ENCODE measurements at places on chromosomes 12 and 14. TPM values are rescaled to one million over a fixed set of nuclear protein-coding genes. Genes with fewer than 3 reads are reported as not detected.

The RACGAP1 gene
- 58.3 TPM for total RNA-seq

The SLCO1B3 gene
- total RNA-seq, result not detected

The MANSC4 gene
- total RNA-seq, result not detected

The MAX gene
- 46.8 TPM for total RNA-seq

The GZMB gene
- total RNA-seq, result 0.13 TPM

The TAS2R14 gene
- total RNA-seq, result 1.7 TPM

The PITPNM2 gene
- 6.4 TPM for total RNA-seq

The TTC7B gene
- 25.3 TPM for total RNA-seq

The KRT74 gene
- not detected for total RNA-seq

The CEP290 gene
- 7.9 TPM for total RNA-seq

The DIO2 gene
- 161 TPM for total RNA-seq

The KRT6C gene
- total RNA-seq, result not detected

The PAPLN gene
- 2.8 TPM for total RNA-seq

The LALBA gene
- not detected for total RNA-seq

The RFLNA gene
- total RNA-seq, result 1.3 TPM

The ALKBH2 gene
- 19.8 TPM for total RNA-seq

The ALKBH1 gene
- total RNA-seq, result 6.3 TPM

The KERA gene
- not detected for total RNA-seq
